ENCODE measurements at places on chromosomes 4 and X.

- no peak for DNase-seq
Measured at GRCh38 chrX:21153503-21153902, 220.7 kb upstream of the CNKSR2 start.

- DNase-seq = no peak
Measured at GRCh38 chr4:58776627-58777026, 1666.4 kb upstream of the IGFBP7 start.

- DNase-seq = no peak
Measured at GRCh38 chrX:4570151-4570550, 856.7 kb upstream of the PRKX start.

- no peak for DNase-seq
Measured at GRCh38 chr4:11404431-11404830, 24.3 kb downstream of the HS3ST1 start.

GRCh38 chr4:171538601-171539100 lies 274.6 kb upstream of the GALNTL6 start:
- DNase-seq = no peak

DNA sequence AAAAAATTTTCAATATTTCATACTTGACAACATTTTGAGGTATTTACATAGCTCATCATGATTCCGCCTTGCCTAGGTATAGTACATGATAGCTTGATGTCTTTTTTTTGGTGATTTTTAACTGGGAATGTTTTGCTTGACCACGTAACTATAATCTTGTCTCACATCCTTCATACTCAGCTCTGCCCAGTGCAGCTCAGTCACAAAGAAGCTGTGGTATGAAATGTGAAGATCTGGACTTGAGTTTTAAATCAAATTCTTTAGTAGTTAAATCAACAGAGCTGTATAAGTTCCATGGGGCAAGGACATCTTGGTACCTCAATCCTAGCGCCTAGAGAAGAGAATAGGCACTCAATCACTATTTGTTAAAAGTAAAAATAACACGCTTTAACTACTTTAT lies 276.3 kb upstream of the DKK2 start:
- no peak for DNase-seq

- no peak for DNase-seq
Measured at GRCh38 chr4:77579406-77580076, 26.1 kb upstream of the CXCL13 start.

- no peak for DNase-seq
Measured at GRCh38 chr4:114684462-114684861, 85.9 kb downstream of the UGT8 start.

- DNase-seq = no peak
Measured at GRCh38 chr4:81876106-81876505, 404.4 kb upstream of the RASGEF1B start.

- DNase-seq = no peak
Measured at GRCh38 chr4:114208574-114209151, 229.2 kb upstream of the ARSJ start.

- DNase-seq = no peak
Measured at GRCh38 chr4:19248023-19248422, 1003.7 kb upstream of the SLIT2 start.

GRCh38 chr4:185079271-185079905 lies 61.1 kb downstream of the HELT start:
- no peak for DNase-seq

DNA sequence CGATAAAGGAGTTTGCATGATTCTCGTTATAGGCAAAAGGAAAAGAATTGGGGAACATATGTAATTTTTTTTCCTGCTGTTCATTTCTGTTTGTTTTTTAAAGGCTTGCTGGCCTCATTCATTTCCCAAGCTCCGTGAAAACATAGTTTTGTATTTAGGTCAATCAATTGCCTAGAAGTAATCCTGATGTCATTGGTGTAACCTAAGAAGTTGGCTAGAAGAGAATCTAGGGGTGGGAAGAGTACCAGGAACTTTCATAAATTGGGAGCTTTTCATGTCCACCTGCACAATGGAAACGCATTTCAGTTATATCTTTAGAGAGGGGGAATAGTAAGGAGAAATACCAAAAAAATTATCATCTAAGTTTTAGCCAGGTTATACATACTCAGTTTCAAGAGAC lies 3.8 kb downstream of the RAPGEF2 start:
- no peak for DNase-seq

DNA sequence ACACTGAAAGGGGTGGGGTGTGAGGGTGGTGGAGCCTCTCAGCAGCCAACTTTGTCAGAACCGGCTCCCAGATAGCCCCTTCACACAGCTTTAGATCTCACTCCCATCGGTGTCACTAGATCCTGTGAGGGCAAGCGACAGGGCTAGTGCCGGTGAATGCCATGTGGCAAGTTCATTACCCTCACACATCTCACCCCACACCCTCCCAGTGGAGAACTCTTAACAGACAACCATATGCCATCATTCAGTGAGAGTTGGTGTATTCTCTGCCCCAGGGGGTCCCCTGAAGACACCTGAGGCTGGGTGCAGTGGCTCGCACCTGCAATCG lies 15.3 kb downstream of the SEPTIN6 start:
- no peak for DNase-seq

GRCh38 chr4:26326791-26327190 lies 6.0 kb downstream of the RBPJ start:
- DNase-seq = no peak

DNA sequence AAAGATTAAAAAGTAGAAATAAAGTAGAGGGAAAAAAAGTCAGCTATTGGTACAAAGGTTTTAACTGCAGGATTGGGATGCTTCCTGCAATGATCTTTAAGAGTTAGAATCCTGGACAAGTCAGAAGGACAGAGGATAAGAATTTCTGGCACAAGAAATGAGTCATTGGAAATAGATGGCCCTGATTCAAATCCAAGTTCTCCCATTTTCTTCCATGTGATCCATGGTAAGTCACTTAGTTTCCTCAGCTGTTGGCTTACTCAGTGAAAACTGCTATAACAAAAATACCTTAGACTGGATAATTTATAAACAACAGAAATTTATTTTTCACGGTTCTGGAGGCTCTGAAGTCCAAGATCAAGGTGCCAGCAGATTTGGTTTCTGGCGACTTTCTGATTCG lies 13.3 kb upstream of the TBC1D19 start:
- DNase-seq = no peak

DNA sequence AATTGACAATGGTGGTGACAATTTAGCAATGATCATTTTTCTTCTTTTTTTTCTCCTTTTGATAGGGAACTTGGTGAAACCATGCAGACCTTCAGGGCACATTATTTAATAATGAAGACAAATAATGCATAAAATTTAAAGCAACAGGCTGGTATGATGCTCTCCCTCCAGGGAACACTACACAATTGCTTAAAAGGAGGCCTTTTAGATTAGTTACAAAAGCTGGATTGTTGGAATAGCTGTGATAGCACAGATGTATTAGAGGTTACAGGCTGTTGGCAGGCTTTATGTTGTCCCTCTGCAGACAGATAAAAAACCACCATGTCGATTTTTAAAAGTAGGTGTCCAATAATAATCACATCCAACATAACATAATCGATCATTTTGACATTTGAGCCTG lies 307.0 kb downstream of the ADGRL3 start:
- no peak for DNase-seq

- no peak for DNase-seq
Measured at GRCh38 chr4:94168321-94168720, 39.3 kb upstream of the SMARCAD1 start.

DNA sequence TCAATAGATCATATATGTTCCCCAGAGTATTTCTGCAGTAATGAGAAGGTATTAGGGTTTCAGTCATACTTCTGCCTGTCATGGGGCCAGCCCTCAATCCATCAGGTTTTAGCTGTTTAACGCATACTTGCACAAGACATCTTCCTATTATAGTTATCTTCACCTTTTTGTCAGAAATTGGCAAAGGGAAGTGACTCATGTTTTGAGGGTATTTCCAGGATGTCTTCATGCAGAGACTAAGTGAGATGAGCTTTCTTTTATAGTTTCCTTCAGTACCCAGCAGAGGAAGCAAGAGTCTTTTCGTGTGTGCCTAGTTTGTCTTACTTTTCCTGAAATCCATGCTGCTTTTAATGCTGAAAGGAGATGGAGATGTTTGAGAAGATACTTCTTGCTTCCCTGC lies 9.5 kb downstream of the CSTF2 start:
- no peak for DNase-seq

GRCh38 chrX:23317799-23318724 lies 16.6 kb upstream of the PTCHD1 start:
- no peak for DNase-seq

GRCh38 chr4:21451032-21451431 lies 497.5 kb downstream of the KCNIP4 start:
- no peak for DNase-seq

- DNase-seq = no peak
Measured at GRCh38 chr4:145218251-145218650, 37.9 kb upstream of the OTUD4 start.

GRCh38 chr4:122847931-122848330 lies 21.3 kb downstream of the FGF2 start:
- no peak for DNase-seq

- no peak for DNase-seq
Measured at GRCh38 chr4:87141428-87141827, 79.0 kb downstream of the KLHL8 start.

- no peak for DNase-seq
Measured at GRCh38 chr4:70367813-70368212, 7.3 kb downstream of the SMR3A start.

- DNase-seq = no peak
Measured at GRCh38 chr4:69909195-69909594, 21.7 kb upstream of the CSN1S1 start.

DNA sequence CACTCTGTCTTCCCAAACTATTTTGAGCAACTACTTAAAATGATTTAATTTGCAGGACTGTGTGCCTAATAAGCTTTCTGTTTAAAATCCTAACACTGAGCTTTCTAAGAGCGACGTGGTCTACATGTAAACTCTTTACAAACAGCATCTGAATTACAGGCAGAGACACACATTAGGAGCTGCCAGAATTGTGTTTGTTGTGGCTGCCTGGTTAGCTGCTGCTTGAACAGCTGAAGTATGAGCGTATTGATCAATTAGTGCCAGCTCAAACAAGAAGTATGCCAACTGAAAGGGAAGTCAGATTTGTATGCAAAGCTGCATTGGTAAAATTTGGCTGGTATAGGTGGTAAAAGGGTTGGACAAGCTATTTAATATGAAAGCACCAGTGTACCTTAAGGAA lies 384.4 kb downstream of the PCDH7 start:
- DNase-seq = no peak

- DNase-seq = no peak
Measured at GRCh38 chr4:129092631-129093190, 628 bp downstream of the SCLT1 start.

- DNase-seq = no peak
Measured at GRCh38 chr4:13865871-13866669, 238.5 kb upstream of the BOD1L1 start.

DNA sequence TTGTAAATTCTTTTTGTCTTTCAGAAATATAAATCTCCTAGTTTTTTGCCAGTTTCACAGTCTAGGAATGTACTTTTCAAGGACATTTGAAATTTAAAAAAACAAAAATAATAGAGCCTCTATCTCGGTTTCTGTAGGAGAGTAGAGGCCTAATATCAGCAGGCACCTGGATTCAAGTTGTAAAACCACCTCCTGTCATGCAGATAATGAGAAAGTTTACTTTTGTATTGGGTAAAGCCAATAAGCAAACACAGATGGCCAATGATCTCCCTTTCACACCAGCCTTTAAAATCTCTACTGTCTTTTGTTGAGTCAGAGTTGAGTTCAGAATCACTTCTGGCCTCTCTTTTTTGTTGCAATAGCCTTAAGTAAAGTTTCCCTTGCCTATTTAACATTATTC lies 1499.9 kb downstream of the PCDH18 start:
- no peak for DNase-seq

DNA sequence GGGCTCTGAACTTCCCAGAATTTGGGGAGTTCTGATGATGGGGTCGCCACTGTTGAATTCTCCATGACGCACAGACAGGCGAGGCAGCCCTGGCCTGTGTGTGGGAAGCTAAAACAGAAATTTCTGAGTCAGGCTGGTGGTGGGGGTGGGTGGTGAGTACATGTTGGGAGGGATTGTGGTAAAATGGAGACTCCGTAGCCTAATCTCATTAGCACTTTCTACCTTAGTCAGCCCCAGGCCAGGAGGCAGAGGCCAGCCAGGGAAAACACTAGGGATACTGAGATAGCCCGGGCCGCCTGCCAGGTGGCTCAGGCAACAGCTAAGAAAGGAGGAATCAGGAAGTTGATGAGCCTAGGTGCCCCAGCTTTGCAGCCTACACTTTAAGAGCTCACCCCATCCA lies 39.3 kb upstream of the NHSL2 start:
- no peak for DNase-seq

GRCh38 chr4:40379248-40379647 lies 44.1 kb downstream of the CHRNA9 start:
- DNase-seq = no peak

GRCh38 chr4:1983846-1984405 lies 24.8 kb downstream of the NELFA start:
- DNase-seq = no peak

DNA sequence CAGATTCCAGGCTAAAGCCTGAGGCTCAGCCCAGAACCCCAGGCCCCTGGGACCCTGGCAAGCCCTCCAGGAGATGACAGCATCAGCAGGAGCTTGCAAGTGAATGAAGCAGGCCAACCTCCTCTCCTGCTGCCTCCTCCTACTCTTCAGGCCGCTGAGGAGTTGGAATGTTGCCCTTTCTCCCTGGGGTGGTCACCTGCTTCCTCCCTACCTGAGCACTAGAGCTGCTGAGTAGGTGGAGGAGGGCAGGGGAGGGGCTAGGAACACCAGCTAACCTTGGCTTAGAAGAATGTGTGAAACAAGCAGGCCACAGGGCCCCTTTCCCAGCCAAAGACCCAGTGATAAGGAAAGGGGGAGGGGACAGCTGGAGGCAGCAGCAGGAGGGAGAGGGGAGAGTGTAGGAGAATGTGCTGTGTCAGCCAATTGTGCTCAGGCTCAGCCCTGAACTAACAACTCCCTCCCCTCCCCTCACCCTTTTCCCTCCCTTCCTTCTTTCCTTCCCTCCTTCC lies 58.0 kb downstream of the PJA1 start:
- no peak for DNase-seq

DNA sequence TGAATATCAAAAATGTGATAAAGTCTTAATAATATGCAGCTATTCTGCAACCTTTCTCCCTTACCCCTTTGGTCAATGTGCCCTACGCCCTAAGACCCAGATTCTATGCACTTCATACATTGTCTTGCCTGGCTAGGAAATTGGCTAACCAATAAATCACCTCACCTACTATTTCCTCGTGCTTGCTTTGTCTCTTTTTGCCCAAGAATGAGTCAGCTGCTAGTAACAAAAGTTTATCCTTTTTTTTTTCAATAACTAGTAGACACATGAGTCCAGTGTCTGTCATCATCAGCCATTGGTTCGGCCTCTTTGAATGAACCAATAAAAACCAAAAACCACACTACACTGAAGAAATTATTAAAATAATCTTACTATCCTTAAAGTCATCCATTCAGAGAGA lies 387.1 kb downstream of the PPP3CA start:
- no peak for DNase-seq
